Activated CD4-positive, alpha-beta T cell treated with anti-CD3 and anti-CD28 coated beads, Interleukin-2, amount 50 U/mL, for 48 hours (primary cell): ENCODE measurements at places on chromosomes 16 and 17.

DNA sequence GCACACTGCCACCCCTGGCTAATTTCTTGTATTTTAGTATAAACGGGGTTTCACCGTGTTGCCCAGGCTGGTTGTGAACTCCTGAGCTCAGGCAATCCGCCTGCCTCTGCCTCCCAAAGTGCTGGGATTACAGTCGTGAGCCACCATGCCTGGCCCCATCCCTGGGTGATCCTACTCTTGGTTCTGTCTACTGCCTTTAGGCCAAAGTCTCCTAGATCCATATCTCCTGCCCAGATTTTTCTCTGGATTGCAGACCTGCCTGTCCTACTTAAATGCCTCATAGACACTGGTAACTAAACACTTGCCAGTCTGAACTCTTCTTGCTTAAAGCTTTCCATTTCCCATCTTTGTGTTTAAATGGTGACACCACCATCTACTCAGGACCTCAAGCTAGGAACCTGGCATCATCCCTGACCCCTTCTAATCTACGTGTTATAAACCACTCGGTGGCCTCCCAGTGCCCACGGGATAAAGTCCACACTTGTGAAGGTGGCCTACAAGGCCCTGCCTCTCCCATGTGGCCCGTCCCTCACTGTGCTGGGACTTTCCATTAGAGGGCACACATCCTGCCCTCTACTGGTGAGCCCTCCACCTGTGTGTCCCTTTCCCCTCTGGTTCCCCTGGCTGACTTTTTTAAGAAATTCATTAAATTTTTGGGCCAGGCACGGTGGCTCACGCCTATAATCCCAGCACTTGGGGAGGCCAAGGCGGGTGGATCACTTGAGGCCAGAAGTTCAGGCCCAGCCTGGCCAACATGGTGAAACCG lies 51.1 kb downstream of the USP43 start:
- DNase-seq: no peak

DNA sequence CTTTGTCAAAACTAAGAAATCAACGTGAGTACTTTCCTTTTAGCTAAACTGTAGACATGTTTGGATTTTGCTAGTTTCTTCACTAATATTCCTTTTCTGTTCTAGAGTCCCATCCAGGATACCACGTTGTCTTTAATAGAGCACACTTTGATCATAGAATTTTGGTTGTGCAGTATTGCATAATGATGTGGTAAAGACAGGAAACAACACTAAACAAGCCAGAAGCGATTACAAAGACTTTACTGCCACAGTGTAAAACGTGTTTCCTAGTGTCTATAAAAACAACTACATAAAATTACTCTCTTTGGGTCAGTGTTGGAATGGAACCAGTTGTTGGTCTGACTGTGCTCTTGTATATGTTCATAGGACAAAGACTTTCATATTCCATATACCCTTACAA lies 19.3 kb downstream of the SHISA9 start:
- DNase-seq: no peak

DNA sequence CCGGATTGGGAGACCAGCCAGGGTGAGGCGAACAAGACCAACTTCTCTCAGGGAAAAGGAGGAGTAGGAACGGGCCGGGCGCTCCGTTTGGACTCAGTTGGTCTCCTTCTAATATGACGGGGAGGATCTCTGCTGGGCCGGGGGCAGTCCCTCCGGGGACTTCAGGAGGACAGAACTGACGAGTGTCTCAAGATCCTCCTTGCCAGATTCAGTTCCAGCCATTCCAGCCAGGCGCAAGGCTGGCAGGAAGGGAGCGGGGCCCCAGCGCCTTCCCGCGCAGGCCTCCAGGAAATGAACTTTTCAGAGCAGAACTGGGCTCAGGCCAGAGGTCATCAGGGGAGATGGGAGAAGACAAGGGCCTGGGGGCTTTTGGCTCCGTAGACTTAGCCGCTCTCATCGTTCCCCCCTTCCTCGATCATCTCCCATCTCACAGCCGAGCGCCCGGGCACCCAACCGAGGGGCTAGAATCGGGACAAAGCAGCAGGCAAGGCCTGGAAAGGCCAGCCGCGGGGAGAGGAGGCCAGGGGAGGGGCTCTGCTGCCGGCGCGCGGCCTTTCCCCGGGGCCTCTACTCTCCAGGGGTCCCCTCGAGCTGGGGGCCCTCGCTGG lies 1.6 kb downstream of the ZNF423 start:
- no peak for DNase-seq

- no peak for DNase-seq
Measured at GRCh38 chr17:18074566-18075272, 13.0 kb upstream of the DRG2 start.

DNA sequence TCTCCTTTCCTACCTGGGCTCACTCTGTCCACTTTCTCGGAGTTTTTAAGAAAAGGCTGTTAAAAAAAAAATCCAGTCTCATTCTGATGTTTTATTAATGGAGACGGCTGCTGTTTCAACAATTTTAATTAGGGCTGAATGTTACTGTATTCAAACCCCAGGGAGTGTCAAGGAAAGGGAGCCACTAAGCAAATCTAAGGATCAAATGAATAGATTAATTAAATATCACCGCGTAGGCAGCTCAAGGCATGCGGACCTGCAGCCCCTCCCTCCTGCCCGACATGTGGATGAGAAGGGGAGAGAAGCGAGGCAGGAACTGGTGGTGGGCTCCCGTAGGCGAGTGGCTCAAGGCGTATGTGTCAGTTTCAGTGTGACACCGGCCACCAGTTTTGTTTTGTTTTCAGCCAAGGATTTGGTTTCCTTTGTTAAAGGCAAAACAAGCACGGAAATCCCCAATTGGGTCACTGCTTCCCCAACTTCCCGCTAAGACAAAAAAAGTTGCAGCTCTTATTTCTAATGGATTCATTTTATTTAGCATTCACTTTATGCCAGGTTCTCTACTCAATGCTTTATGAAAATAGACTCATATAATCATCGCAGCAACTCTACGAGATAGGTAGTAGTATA lies 110.6 kb downstream of the GP2 start:
- DNase-seq: no peak

- no peak for DNase-seq
Measured at GRCh38 chr17:77361986-77362620, 221.3 kb downstream of the SEC14L1 start.

GRCh38 chr17:32283745-32284201 lies 18.1 kb downstream of the RHBDL3 start:
- DNase-seq: no peak

GRCh38 chr17:49645654-49646053 lies 32.2 kb downstream of the SPOP start:
- no peak for DNase-seq

DNA sequence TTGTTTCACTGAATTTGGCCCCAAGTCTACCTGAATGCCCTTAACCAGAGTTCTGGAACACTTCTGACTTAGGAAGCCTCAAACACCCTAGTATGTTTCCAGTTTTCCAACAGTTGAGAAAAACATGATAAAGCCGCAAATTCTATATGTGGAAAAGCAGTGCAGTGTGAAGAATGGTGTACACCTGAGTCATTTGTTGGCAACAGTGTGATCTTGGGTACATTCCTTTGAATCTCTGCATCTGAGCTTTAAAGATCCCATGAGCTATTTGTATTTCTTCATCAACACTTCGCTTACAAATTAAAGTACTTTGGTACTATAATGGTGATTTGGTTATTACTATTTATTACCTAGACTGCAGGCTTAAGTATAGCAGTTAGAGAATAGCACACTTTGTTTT lies 93.6 kb upstream of the TBX2 start:
- no peak for DNase-seq

GRCh38 chr17:28366605-28367004 lies 1.6 kb upstream of the SEBOX start:
- DNase-seq: no peak

DNA sequence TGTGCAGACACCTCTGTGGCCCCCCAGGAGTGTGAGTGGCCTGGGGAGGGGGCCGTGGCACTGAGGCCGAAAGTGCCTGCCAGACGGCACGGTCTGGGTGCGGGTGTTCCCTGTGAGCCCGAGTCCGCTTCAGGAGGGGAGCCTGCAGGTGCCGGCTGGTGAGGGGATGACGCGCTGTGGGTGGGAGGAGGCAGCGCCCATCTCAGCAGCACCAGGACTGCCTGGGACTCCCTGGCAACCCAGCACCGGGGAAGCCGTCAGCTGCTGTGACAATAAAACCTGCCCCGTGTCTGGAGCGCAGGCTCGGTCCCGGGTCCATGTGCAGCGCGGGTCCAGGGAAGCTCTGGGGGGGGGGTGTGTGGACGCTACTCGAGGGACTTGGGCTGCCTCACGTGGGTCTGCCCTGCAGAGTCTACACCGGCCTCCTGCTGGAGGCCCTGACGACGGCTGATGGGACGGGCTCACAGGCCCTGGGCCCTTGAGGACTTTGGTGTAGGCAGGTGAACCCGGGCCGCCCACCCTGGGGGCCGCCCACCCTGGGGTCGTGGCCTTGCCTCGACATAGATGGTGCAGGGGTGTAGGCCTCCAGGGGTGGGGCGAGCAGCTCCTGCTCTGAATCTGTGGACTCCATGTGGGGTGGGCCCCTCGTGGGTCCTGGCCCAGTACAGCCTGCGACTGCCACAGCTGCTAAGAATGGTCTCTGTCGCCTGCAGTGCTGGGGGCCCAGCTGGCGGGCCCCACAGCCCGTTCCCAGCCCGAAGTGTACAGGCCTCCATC lies 5.9 kb upstream of the RAB40C start:
- no peak for DNase-seq
